CD8-positive, alpha-beta memory T cell (primary cell): ENCODE measurements at places on chromosomes 12 and 14. TPM values are rescaled to one million over a fixed set of nuclear protein-coding genes. Genes with fewer than 3 reads are reported as not detected.

DNA sequence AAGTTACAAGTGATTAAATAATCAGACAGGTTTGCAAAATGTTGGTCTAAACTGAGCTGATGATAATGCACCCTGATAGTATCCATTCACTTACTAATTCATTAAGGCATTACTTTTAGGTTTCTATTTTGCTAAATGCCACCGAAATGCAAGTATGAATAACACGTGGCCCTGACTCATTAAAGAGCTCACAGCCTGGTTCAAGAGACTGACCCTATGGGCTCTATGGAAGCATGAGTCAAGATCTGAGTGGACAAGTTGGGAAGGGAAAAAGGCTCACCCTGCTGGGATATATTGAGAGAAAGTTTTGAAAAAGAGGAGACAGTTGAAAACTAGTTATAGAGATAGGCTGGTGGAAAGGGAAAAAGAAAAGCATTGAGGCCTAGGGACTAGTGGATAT lies 14.8 kb upstream of the LRRC9 start:
- H3K27me3 ChIP-seq, result no peaks in the 10 kb centered on the region
- no peak overlapping the region for H3K4me3 ChIP-seq
- no peak for DNase-seq
- no peaks in the 10 kb centered on the region for H3K36me3 ChIP-seq
- no peaks in the 10 kb centered on the region for H3K4me1 ChIP-seq

The RAD51B gene
- 17.4 TPM for total RNA-seq

DNA sequence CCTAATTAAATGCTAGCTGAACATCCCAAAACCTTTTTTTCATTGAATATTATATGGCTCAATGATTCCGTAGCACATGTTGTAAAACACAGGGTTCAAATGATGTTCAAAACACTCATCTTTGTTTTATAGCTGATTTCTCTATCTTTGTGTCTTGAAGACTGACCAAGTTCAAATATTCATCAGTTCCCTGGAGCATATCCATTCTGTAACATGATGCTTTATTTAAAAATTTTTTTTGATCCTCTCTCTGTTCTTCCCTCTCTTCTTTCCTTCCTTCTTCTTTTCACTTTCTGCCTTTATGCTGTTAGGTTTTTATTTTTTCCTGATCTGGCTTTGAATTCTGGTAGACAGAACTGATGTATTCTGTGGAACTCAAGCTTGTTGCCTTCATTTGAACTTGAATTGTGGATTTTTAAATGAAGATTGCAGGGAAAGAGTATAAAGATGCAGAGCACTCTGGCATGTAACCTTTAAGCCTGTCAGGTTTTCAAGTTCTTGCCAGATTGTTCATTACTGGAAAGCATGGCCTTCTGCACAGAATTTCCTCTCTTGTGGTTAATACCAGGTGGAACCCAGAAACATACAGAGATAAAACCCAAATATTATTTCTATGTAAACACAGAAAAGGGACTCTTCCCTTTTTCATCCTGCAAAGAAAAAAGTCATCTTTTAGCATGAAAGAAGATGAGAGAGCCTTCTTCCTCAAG lies 39.5 kb downstream of the PROX2 start:
- peaks cover 70% of the 10 kb centered on the region for H3K4me1 ChIP-seq
- DNase-seq, result no peak
- no peaks in the 10 kb centered on the region for H3K27me3 ChIP-seq

The EXOC3L4 gene
- not detected for total RNA-seq

- H3K27me3 ChIP-seq, result no peaks in the 10 kb centered on the region
- DNase-seq, result peak; percentile 2
- peak overlapping the region; percentile 72 for H3K27ac ChIP-seq
- peaks cover 28% of the 10 kb centered on the region for H3K4me1 ChIP-seq
- H3K4me3 ChIP-seq, result peak overlapping the region; percentile 58
- no peaks in the 10 kb centered on the region for H3K36me3 ChIP-seq
These were observed 642 bp upstream of the PHC1 start for GRCh38 chr12:8913702-8914032.

The DTD2 gene
- total RNA-seq, result 28.4 TPM

The TMX1 gene
- 51.8 TPM for total RNA-seq

The EEF1AKMT3 gene
- 3.9 TPM for total RNA-seq

DNA sequence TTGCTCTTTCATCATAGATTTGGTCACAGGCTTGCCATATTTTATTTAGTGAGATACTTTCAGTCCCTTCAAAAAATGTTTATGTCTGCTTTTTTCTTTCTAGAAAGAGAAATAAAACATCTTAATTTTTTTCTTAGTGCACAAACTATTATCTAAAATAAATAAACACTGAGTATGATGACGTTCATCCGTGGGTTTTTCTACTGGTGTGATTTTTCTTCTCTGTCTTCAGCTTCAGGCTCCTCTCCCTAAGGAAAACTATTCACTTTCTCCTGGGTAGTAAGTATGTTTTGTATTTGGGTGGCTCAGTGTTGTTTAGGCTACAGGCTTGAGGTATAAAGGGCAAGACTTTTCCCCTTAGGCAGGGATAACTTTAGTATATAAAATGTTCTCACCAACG lies 154.7 kb downstream of the DACT1 start:
- H3K4me3 ChIP-seq, result no peak overlapping the region
- H3K36me3 ChIP-seq, result no peaks in the 10 kb centered on the region
- H3K27me3 ChIP-seq, result no peaks in the 10 kb centered on the region
- H3K4me1 ChIP-seq, result no peaks in the 10 kb centered on the region

The YBX3 gene
- total RNA-seq, result 222 TPM

The ZCCHC8 gene
- 33.7 TPM for total RNA-seq

DNA sequence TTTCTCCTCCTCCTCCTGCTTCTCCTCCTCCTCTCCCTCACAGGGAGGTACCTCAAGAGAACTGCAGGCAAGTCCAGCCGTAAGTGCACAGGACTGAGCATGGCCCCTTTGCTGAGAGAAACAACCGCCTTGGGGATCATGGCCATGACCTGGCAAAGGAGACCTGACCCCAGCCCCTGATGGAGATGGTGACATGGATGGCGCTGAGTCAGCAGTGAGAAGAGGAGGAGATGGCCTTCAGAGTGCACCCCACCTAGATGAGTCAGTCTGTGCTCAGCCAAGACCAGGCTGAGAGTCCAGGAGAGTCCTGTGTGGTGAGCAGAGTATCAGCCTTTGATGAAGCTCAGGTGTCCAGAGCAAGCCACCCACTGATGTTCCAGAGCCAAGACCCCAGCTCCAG lies 36.4 kb downstream of the MEG3 start:
- no peak overlapping the region for H3K27ac ChIP-seq
- H3K27me3 ChIP-seq, result no peaks in the 10 kb centered on the region
- no peak for DNase-seq
- no peaks in the 10 kb centered on the region for H3K4me1 ChIP-seq
- H3K36me3 ChIP-seq, result no peaks in the 10 kb centered on the region

- no peak overlapping the region for H3K4me3 ChIP-seq
- no peaks in the 10 kb centered on the region for H3K36me3 ChIP-seq
- H3K4me1 ChIP-seq, result no peaks in the 10 kb centered on the region
These were observed 282.9 kb downstream of the RMST start for GRCh38 chr12:97745406-97746101.

GRCh38 chr12:126286203-126286602 lies 1221.0 kb downstream of the AACS start:
- H3K27me3 ChIP-seq, result no peaks in the 10 kb centered on the region
- H3K27ac ChIP-seq, result no peak overlapping the region
- H3K4me3 ChIP-seq, result no peak overlapping the region
- no peaks in the 10 kb centered on the region for H3K36me3 ChIP-seq

The ANKRD33 gene
- not detected for total RNA-seq

The PZP gene
- not detected for total RNA-seq

The FOS gene
- 16.8 TPM for total RNA-seq

The TSHR gene
- total RNA-seq, result not detected

DNA sequence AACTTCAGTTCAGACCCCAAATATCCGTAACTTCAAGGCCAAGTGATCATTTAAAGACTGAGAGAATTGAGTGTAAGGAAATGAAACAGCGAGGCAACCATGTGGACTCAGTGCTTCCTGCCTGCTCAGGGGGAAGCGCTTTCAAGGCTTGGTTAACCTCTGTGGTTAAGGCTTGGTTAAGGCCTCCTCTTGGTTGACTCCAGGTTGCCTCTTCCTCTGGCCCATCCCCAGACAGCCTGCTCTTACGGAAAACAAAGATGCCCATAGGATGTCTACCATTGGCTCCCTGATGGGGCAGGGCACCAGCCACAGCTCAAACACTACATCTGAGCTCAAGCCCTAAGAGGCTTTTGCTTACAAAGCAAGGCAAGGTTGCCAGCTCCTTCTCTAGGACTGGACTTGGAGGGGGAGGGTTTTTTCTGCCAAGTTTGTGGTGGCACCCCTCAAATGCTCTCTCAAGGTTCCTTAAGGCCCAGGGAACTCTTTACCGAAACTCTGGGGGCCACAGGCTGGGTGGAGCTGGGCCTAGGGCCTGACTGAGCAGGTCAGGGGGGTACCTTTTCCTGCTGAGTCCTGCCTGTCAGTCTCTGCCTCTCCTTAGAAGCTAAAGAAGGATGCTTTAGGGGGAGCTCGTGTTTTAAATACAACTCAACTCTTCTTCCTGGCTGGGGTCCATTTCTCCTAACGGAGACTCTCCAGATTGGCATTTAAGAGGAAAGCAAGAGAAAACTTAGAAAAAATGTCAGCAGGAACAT lies 13.7 kb downstream of the COL2A1 start:
- H3K4me3 ChIP-seq, result no peak overlapping the region
- peak; percentile 68 for DNase-seq
- H3K36me3 ChIP-seq, result no peaks in the 10 kb centered on the region

DNA sequence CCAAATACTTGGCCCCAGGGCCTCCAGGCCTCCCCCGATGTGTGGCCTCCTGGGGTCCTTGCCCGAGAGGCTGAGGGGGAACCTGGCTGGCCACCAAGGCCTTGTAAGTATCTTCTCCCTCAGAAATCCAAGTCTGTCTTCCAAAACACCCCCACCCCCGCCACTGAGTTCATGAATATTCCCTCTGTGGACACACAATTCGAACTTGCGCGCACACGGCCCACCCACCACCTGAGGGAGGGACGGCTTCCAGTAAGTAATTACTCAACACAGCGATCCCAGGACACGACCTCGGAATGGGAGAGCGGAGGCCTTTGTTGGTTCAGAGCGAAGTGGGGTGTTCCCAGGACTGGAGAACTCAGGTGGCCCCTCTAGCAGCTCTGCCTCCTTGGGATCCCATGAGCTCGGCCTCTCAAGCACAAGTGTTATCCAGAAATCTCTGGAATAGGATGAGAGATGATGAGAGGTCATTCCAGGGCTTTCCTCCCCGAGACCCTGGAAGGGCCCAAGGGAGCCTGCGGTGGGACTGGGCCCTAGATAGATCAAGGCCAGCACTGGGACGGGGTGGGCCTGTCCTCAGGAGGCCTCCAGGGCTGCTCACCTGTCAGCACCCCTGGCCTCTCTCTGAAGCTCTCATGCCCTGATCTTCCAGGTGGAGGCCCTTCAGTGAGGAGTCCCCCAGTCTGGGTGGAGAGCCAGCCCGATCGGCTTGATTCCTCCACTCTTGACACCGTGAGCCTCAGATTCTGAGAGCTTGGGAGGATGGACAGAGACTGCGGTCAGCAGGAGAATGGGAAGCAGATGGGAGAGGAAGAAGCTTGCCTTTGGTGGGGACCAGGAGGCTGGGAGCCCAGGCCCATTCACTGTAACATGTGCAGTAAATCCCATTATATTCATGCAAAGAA lies 219.0 kb upstream of the RTL1 start:
- H3K36me3 ChIP-seq, result no peaks in the 10 kb centered on the region
- no peaks in the 10 kb centered on the region for H3K27me3 ChIP-seq
- H3K4me1 ChIP-seq, result peaks cover 10% of the 10 kb centered on the region

The RNASE7 gene
- not detected for total RNA-seq

GRCh38 chr14:36662258-36662542 lies 540 bp downstream of the PAX9 start:
- no peak overlapping the region for H3K27ac ChIP-seq
- no peak overlapping the region for H3K4me3 ChIP-seq
- H3K27me3 ChIP-seq, result peaks cover 35% of the 10 kb centered on the region
- no peak for DNase-seq

The OR6C1 gene
- total RNA-seq, result not detected

The TAS2R8 gene
- total RNA-seq, result not detected

- H3K27ac ChIP-seq, result no peak overlapping the region
- peaks cover 14% of the 10 kb centered on the region for H3K4me1 ChIP-seq
- no peak overlapping the region for H3K4me3 ChIP-seq
- H3K36me3 ChIP-seq, result no peaks in the 10 kb centered on the region
These were observed 8.1 kb upstream of the SNRNP35 start for GRCh38 chr12:123449856-123450255.

DNA sequence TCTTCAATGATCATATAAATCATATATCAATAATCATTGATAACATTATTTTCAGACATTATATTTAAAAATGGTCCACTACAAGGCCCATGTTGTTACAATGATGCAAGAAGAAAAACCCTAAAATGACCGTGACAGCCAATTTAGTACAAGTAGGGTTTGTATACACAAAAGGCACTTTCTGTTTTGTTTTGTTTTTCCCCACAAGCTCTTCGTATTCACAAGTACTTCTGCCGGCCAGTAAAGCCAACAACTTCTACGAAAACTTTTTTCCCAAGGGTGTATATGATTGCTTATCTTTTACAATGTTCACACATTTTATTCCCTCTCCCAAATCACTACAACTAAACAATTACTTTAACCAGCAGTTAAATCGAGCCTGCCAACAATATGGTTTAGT lies 9.6 kb downstream of the PTPRB start:
- H3K27me3 ChIP-seq, result no peaks in the 10 kb centered on the region
- H3K27ac ChIP-seq, result no peak overlapping the region
- no peak for DNase-seq
- H3K4me1 ChIP-seq, result no peaks in the 10 kb centered on the region

The ATP5MC2 gene
- 342 TPM for total RNA-seq

The CHGA gene
- not detected for total RNA-seq

DNA sequence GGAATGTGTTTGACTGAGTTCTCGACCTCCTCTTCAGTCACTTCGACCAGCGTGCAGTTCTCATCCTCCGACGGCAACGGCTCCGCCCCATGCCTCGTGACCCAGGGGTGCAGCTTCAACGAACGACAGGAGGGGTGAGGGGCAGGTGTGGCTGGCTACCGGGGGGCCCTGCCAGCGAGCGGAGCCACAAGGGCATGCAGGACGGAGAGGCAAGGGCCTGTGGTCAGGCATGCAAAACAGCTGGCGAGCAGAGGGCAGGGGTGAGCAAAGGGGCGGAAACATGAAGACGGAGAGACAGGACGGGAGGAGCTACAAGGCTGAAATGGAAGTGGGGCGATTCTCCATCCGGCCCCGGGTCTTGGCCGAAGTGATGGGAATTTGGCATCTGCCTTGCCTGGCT lies 38.7 kb downstream of the P2RX4 start:
- H3K4me3 ChIP-seq, result no peak overlapping the region
- no peaks in the 10 kb centered on the region for H3K4me1 ChIP-seq
- H3K27ac ChIP-seq, result no peak overlapping the region
- no peak for DNase-seq

The TAS2R42 gene
- not detected for total RNA-seq

The TOMM20L gene
- not detected for total RNA-seq

- H3K4me1 ChIP-seq, result no peaks in the 10 kb centered on the region
- no peak overlapping the region for H3K4me3 ChIP-seq
- no peak overlapping the region for H3K27ac ChIP-seq
- no peaks in the 10 kb centered on the region for H3K27me3 ChIP-seq
These were observed 67.5 kb upstream of the SLC35F4 start for GRCh38 chr14:57933349-57933748.

DNA sequence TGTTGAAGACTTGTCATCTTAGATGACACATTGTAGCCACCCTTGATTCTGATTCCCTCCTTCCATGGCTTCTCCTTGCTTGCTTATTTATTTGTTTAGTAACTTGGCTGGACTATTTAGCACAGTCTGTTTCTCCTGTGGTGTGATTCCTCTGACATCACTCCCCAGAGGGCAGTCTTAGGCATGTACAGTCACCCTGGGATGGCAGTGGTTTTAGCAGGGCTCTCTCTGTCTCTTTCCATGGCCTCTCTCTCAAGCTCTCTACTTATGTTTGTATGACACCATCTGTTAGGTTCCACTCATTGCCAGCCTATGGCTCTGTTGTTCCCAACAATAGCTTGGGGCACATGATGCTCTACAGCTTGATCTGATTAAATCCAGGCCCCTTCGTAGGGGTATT lies 158.3 kb downstream of the ADGRD1 start:
- no peak overlapping the region for H3K4me3 ChIP-seq
- no peaks in the 10 kb centered on the region for H3K4me1 ChIP-seq
- H3K27me3 ChIP-seq, result no peaks in the 10 kb centered on the region
